ENCODE measurements at places on chromosomes 7 and 10.

GRCh38 chr10:112812586-112812985 lies 137.5 kb upstream of the TCF7L2 start:
- DNase-seq: no peak

- no peak for DNase-seq
These were observed 147.8 kb upstream of the UNC5B start for GRCh38 chr10:71064413-71065118.

GRCh38 chr7:144470078-144470477 lies 66.6 kb upstream of the NOBOX start:
- no peak for DNase-seq

DNA sequence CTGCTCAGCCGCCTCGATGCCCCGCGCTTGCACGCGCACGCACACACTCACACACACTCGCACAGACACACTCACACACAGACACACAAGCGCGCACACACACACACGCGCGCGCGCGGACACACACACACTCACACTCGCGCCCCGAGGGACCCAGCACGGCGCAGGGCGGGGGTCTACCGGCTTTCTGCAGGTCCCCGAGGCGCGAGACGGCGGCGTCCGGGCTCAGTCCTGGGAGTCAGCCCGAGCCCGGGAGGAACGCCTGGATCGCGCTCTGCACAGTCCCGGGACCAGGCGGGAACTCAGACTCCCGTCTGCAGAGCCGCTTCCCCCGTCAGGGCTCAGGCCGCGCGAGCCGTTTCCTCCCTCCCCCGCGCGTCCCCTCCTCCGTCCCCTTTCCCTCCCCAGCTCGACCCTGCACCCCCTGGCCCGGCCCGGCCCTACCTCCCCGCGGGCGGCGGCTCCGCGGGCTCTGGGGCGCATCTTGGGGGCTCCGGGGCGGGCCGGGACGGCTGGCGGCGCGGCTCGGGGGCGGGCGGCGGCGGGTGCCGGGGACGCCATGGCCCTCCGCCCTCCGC lies 464 bp downstream of the DENND2A start:
- no peak for DNase-seq

DNA sequence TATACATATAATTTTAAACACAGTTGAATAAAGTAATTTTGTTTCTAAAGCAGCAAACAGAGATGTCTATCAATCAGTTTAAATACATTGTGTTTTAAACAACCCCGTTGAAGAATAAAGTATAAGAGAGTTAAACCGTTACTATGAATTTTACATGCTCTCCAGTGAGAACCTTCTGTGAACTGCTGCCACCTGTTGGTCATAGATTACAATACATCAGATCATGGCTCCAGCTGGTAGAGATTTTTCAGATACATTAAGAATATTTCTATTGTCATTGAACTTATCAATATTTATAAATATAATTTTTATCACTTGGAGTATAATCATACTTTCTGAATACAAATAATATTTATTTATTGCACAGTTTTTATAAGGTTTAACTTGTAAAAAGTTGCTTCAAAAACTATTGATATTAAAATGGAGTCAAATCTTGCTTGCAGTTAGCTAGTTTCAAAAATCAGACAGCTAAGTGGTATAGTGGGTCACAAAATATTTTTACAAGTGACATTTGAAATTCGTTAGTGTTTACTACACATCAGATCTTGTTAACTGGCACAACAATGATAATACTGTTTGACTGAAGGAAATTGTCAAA lies 561.2 kb upstream of the PHF14 start:
- peak; percentile 0 for DNase-seq

DNA sequence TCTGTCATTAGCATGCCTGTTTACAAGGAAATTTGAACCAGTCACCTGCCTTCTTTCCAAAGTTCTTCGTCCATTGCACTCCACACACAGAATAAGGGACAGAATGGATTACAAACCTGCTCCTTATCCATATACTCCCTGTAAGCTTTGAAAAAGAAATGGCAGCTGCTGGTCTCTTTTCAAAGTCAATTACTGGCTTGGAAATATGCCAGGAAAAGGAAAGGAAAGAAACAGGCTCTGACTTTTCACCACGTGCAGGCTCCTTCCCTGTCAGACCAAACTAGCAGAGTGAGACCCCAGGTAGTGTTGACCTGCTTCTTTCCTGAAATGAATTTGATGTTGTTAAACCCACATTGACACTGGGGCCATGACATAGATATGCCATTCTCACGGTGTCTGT lies 84.5 kb downstream of the LHFPL3 start:
- no peak for DNase-seq

DNA sequence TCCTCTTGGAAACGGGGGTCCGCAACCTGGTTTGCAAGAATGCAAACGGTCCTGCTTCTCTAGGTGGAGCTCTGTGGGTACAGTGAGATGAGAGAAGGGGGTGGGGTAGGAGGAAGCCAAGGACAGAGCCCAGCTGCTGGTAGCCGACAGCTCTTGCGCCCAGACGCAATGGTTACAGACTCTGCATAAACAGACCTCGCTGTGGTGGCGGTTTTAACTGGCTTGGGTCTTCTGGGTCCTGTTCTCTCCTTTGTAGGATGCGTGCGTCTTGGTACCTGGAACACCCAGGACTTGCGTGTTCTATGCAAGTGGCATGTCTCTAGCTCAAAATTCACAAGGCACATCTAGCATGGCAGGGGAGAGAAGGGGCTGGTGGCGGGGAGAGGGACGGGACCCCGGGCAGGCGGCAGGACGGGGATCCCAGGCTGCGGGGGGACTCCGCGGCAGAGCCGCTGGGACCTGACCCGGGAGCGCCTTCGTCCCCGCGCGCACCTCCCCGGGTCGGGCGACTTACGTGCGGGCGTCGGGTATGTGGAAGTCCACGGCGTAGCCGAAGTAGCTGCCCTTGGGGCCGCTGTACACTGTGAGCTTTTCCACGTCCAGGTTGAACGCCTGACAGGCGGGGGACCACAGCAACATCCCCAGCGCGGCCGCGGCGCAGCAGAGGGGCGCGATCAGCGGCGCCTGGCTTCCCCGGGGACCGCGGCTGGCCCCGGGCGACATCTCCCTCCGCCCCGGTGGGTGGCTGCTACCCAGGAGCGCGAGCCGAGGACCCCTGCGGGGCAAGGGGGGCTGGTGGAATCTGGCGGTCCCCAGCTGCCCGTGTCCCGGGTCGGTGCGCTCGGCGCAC lies 448 bp downstream of the ITGA8 start:
- no peak for DNase-seq

GRCh38 chr7:155813546-155814315 lies 1.5 kb upstream of the SHH start:
- DNase-seq: no peak

DNA sequence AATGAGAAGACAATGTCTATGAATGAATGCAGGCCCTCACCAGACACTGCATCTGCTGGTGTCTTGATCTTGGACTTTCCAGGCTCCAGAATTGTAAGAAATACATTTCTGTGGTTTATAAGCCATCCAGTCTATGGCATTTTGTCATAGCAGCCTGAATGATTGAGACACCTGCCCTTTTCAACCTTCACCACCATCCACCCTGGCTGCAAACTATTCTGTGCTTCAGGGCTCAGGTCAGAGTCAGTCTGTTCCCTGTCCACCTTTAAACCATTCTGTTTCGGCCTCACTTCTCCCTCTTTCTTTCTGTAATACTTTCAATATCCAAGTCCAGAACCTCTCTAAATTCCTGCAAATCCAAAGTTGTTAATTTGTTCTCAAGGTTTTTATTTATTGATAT lies 15.9 kb upstream of the CDK13 start:
- DNase-seq: no peak

- DNase-seq: no peak
These were observed 468.5 kb downstream of the PARD3 start for GRCh38 chr10:34346516-34347100.

DNA sequence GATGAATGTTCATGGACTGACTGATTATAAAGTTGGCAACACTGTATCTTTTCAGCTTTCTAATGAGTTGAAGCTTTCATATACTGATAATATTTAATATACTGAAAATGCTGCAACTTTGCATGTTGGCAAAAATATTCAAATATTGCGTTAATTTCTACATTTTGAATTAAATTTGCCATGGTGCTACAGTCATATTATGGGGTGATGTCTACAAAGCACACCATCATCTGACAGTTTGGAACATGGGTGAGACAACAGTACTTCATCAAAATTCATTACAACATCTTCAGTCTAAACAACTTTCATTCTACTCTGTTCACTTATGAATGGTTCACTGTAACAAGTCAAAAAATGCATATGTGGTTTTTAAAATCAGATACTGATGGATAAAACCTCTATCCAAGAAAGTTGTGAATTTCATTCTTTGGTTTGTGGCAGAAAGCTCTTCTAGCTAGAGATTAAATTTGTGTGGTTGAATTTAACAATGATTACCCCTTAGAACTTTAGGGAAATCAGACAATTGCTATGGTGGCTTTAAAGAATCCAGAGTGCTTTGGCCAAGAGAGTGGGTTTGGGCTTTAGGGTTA lies 136.4 kb downstream of the TMEM26 start:
- no peak for DNase-seq

DNA sequence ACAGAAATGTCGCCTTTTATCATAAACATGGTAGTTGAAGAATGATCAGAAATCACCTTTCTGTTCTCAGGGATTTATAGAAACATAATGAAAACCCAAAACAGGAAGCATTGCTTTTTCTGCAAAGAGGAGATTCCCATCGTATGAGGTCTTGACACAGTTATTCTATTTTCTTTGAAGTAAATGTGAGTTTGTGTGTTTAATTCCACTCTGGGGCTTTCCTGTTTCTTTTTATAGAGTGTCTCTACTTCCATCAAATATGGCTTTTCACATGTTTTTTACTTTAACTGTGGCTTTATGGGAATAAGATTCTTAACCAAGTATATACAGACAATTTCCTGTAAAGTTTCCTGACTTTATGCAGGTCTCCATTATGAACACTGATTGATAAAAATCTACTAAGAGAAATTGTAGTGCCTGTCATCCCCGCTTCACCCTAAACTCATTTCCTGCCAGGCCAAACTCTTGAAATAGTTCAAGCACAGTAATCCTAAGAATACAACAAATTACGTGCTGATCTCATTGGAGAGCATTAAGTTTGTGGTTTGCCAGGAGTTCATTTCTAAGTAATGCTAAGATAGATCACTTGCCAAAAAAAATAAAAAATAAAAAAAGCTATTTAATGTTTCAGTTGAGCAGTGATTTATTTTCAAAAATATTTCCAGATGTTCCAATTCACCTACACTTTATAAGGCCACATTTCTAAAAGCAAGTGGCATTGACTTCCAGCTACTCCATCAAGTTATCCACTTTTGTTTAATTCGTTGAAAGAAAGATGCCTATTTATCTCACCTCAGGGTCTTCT lies 52.2 kb upstream of the SEC61G start:
- DNase-seq: peak; percentile 84

DNA sequence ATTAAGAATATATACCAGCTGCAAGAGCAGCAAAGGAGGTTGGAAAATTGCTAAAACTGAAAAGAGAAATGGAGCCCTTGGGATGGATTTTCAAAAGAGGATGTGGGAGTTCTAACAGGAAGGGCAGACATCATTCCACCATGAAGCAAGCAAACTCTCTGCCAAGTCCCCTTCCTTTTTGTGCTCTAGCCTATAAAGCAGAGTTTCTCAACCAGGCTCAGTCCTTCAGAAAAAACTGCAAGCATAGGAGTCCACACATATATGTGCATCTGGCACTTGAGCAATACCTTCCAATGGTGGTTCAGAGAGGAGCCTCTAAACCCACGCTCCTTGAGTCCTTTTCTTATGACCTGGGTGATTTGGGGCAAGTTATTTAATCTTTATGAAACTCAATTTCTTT lies 98.6 kb upstream of the MKX start:
- no peak for DNase-seq

- no peak for DNase-seq
These were observed 53.1 kb upstream of the TMEM72 start for GRCh38 chr10:44858017-44858371.

GRCh38 chr7:28207486-28208158 lies 27.0 kb upstream of the JAZF1 start:
- DNase-seq: no peak

- DNase-seq: peak; percentile 57
These were observed 26.3 kb upstream of the WDFY4 start for GRCh38 chr10:48658243-48658974.

DNA sequence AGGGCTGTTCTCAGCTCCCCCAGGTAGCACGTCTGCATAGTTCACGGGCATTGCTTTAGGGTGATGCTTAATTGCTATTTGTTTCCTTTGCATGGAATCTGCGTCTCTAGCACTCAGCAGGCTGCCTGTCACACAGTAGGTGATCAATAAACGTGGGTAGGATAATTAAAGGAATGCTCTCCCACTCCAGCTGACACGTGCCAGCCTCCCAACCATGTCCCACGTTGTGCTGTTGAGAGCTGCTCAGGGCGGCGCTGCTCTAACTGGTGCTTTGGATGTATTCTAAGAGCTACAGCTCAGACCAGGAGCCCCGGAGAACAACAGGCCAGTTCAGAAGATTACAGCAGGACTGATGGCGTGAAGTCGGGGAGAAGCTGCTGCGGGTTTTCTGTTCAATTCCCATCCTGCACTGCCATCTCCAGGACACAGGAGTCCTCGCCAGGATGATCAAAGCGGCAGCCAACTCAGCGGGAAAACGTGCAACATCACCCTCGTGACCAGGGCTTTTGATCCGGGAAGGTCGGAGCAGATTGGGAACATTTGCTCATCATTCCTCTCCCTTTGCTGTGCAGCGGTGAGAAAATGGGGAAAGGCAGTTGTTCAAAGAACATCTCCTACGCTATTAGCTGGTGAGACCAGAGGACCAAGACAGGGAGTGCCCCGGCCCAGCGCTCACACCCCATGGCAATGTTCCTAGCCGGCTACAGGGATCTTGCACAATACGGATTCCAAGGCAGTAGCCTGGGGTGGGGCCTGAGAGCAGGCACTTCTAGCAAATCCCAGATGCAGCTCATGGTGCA lies 50.5 kb upstream of the FOXK1 start:
- peak; percentile 78 for DNase-seq

GRCh38 chr10:100153239-100153825 lies 32.5 kb downstream of the ERLIN1 start:
- no peak for DNase-seq

GRCh38 chr10:114653926-114654325 lies 4.1 kb downstream of the ABLIM1 start:
- DNase-seq: no peak

DNA sequence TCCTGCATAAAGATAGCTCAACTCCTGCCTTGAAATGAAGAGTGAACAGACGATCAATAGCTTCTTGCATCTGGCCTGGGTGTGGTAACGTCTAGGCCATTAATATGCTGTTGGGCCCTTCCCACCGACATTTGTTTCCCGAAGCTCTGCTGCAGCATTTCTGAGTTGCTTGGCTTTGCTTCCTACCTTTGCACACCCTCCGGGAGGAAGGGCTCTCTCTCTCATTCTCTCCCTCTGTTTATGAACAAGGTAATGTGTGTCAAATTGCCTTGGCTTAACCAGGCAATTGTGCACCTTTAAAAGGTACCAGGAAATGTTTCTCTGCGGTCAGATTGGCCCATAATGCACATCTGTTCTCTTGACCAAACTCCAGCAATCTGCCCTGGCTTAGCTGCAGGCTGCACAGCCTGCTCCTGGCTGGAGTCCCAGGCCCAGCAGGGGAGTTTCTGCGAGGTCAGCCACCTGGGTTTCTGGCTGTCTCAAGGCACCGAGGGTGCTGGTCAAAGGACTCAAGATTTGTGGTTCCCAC lies 223.7 kb downstream of the SNX10 start:
- DNase-seq: no peak

- no peak for DNase-seq
These were observed 220.5 kb downstream of the CCSER2 start for GRCh38 chr10:84548869-84549268.
